ENCODE measurements at places on chromosomes 11 and 22.

DNA sequence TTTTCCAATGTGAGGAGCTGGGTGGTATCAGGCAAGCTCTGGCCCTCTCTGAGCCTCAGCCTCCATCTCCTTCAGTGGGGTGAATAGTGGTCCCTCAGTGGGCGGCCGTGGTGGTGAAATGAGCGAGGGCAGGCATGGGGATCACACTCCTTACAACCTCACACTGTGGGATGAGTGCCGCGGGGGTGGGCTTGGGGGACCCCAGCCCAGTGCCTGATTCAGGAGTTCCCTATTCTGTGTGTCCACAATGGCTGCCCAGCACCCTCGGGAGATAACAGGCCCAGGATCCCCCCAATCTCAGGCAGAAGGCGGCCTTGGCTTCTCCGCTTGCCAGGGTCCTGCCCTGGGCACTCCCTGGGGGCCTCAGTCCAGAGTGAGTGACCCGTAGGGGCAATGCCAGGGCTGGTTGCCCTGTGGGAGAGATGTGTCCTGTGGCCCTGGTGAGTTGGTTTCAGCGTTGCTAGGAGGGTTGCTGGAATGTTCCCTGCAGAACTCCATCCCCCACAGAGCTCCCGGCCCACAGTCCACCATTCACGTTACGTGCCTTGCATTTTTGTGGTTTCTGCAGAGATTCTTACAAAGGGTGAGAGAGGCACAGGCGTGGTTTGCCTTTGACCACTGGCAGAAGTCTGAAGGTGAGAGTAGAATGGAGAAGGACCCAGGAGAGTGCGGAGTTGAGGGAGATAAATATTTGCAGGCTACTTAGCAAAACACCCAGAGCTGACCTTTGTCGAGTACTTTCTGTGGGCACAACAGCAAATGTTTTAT lies 2.9 kb downstream of the ALDH3B1 start:
- no peak for DNase-seq

DNA sequence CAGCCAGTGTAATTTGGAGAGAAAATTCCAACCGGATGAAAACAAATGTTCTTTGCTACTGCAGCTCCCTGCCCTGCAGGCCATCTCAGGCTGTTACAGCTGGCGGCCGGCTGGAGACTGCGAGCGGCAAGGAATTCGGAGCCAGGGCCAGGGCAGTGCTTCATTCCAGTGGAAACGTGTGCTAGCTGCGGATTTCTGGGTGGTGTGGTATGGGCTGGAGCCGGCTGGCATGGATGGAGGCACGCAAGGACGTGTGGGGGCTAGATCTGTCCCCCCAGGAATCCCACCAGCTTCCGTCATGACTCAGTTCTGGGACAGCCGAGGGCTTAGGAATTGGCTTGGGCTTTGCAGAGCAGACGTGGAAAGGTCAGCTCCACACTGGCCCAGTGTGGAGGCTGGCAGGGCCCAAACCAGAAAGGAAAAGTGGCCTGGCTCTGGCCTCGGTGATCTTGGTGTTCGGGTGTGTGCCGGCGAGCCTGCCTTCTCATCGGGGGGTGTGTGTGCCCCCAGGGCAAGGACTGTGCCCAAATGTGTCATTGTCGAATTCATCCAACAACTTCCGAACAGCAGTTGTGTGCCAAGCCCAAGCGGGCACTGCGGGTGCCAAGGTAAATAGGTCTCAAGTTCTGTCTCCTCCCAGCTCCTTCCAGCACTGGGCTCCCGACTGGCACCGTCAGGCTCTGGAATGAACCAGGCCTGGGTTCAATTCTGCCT lies 48.1 kb upstream of the SHISAL1 start:
- peak; percentile 64 for DNase-seq

DNA sequence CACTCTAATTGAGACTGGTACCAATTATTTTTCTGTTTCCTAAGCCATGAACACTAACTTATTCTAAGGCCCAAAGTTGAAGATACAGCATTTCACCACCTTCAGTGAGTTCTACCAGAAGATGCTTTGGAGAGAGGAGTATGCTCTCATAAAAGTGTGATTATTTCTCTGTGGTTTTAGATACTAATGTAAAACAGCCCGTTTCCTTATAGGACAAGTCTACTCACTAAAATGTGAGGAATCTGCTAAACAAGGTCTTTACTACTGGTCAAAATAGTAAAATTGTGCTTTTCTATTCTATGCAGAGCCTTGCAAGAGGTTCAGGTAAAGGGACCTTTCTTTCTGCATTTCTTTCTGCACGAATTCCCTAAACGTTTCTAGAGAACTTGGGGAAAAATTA lies 2.4 kb downstream of the LGR4 start:
- no peak for DNase-seq

DNA sequence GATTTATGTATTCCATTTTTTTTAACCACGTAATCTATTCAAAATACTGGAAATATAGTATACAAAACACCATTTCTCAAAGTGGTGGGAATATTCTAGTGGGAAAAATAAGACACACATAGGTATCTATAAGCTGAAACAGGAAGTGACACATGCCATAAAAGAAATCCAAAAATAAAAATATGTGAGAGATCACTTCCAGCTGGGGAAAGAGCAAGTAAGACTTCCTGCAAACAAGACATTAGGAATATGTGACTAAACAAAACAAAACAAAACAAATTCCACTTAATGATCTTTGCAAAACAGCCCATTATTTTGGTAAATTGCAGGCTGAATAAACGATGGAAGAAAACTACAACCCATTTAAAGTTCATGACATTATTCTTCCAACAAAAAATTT lies 107.3 kb upstream of the CEP126 start:
- no peak for DNase-seq

DNA sequence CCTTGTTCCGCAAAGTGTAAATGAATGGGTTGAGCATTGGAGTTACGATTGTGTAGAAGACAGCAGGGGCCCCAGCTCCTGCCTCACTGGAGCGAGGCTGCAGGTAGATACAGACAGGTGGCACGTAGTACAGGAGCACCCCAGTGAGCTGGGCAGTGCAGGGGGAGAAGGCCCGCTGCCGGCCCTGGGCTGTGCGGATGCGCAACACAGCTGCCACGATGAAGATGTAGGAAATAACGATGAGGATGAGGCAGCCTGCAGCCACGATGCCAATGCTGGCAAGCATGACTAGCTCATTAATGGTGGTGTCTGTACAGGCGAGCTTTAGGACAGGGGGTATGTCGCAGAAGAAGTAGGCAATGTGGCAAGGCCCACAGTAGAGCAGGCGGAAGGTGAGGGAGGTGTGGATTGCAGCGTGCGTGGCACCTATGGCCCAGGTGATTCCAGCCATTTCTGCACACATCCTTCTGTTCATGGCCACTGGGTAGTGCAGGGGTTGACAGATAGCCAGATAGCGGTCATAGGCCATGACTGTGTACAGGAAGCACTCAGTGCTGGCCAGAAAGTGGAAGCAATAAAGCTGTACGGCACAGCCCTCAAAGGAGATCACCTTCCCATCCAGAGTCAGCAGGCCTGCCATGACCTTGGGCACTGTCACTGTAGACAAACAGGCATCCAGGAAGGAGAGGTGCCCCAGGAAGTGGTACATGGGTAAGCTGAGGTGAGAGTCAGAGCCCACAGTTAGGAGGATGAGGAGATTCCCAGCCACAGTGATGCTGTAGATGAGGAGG lies 616 bp downstream of the OR10S1 start:
- no peak for DNase-seq

DNA sequence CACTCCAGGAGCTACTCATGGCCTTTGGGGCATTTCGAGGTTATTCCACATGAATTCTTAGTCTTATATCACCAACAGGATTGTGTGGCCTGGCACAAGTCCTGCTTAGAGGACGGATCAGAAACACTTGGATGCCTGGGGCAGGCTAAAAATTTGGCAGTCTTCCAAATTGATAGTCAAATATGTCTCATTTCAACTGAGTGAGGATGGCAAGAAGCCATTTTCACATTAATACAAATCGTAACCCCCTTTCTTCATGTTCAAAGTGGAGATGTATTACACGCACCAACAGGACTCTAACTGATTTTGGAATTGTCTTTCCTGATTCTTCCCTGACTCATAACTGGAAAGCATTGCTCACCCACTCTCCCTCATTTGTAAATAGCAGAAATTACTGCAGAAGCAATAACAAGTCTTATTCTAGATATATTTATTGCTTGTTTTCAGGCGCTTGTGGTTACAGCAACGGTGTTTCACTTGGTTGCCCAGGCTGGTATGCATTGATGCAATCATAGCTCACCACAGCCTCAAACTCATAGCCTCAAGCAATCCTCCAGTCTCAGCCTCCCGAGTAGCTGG lies 10.3 kb upstream of the CCDC86 start:
- no peak for DNase-seq

- no peak for DNase-seq
Measured at GRCh38 chr11:58757439-58757838, 25.7 kb upstream of the GLYAT start.

GRCh38 chr11:126100716-126101115 lies 38.0 kb upstream of the CDON start:
- DNase-seq: peak; percentile 15

- DNase-seq: peak; percentile 87
Measured at GRCh38 chr11:76596652-76597051, 73.9 kb downstream of the LRRC32 start.

DNA sequence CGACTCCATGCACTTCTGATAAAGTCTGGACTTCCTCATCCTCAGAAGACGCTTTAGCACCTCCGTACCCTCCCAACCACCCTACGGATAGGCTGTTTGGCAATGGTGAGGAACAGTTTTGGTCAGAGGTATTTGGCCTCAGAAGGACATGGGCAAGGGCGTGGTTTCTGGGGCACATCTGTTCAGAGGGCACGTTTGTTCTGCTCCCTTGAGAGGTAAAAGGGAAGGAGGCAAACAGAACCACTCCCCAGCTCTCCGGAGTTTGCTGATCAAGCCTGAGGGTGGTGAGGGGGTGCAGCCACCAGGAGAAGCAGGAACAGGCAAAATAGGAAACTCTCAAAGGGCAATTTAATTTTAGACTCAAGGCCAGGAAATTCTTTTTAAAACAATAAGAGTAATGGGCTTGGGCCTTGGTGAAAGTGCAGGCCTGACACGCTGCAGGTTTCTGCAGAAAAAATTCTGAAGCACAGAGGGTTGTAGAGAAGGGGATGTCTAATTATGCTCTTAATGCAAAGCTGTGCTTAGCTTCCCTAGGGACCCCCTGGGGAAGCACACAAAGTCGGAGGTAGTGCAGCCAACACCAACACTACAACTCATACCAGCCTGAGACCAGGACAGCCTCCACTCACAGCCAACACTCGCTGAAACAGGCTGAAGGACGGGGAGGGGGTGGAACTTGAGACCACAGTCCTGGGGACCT lies 23.3 kb downstream of the ETS1 start:
- DNase-seq: peak; percentile 79

- DNase-seq: peak; percentile 90
Measured at GRCh38 chr11:57349491-57350274, 11.5 kb downstream of the P2RX3 start.

- no peak for DNase-seq
Measured at GRCh38 chr11:43738600-43739409, 58.3 kb downstream of the HSD17B12 start.

DNA sequence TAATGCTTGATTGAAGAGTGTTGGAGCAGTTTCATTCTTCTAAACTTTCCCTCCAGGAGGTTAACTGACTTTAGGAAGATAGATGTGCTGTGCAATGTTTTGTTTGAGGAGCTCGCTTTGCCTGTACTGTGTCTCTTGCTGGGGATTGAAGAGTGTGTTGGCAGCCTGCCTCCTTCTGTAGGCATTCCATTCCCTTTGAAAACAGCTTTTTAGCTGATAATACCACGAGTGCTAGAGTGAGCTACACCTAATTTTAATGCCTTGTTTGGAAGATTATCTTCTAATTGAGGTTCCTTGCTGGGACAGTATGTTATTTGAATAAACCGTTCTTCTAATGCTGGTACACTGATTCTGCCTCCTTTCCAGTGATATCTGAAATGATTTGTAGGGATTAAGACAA lies 7.2 kb downstream of the DDX10 start:
- DNase-seq: no peak

GRCh38 chr11:76839311-76839710 lies 21.4 kb upstream of the ACER3 start:
- no peak for DNase-seq

- no peak for DNase-seq
Measured at GRCh38 chr11:61061081-61061826, 41.0 kb upstream of the CD5 start.

GRCh38 chr11:65445101-65445603 lies 22.6 kb downstream of the NEAT1 start:
- DNase-seq: no peak

- DNase-seq: no peak
Measured at GRCh38 chr22:23780146-23780748, 6.5 kb upstream of the SMARCB1 start.

GRCh38 chr11:69171476-69172240 lies 15.9 kb downstream of the SMIM38 start:
- DNase-seq: no peak

DNA sequence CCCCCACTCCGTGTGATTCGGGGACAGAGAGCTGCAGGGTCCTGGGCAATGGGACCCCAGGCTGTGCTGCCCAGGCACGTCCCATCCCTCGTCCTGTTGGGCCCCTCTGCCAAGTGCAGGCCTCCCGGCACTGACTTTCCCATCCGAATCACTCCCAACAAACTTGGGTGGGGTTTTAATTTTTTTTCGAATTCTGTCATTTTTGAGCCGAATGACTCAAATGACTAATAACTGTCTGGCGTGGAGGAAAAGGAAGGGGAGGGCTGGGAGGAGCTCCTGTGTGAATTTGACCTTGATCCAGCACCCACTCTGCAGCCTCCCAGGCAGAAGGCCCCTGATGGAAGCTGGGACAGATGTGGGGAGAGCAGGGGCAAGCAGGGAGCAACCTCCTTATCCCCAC lies 1173.2 kb downstream of the BRD1 start:
- no peak for DNase-seq

DNA sequence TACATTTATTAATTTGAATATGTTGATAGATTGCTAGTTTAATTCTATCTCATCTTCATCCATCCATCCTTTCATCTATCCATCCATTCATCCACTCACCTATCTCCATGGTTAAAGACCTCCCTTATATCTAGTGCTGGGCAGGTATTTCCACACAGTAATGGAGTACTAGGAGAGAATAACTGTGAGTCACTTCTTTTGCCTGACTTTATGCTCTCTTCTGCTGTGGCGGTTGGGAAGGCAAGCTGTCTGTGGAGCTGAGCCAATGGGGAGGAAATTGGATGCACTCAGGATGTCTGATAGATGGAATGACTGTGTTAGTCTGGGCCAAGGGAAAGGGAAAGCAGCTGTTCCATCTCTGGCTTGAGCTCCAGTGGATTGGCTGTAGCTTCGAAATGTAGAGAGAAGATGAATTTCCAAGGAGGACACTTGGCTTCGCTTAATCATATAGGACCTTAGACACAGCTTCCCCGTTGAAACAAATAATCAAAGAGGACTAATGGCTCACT lies 60.3 kb downstream of the NELL1 start:
- DNase-seq: no peak

- DNase-seq: no peak
Measured at GRCh38 chr11:59510941-59511589, at the start of gene OR4D9. OR4D9 (plus strand) TSS chr11:59511539; CDS start chr11:59514913, 3,374 bp downstream.

- no peak for DNase-seq
Measured at GRCh38 chr11:62680825-62681240, 2.0 kb upstream of the UBXN1 start.

- no peak for DNase-seq
Measured at GRCh38 chr11:20372081-20372626, 8.6 kb downstream of the HTATIP2 start.
